Activated T-cell treated with anti-CD3 and anti-CD28 coated beads, Interleukin-2, amount 50 U/mL, for 72 hours (primary cell): ENCODE measurements at places on chromosomes 2 and 18.

GRCh38 chr2:88483200-88483599, 30.7 kb upstream of the FOXI3 start:
- no peak for DNase-seq

GRCh38 chr18:79569720-79570119, 109.9 kb upstream of the CTDP1 start:
- DNase-seq = no peak

DNA sequence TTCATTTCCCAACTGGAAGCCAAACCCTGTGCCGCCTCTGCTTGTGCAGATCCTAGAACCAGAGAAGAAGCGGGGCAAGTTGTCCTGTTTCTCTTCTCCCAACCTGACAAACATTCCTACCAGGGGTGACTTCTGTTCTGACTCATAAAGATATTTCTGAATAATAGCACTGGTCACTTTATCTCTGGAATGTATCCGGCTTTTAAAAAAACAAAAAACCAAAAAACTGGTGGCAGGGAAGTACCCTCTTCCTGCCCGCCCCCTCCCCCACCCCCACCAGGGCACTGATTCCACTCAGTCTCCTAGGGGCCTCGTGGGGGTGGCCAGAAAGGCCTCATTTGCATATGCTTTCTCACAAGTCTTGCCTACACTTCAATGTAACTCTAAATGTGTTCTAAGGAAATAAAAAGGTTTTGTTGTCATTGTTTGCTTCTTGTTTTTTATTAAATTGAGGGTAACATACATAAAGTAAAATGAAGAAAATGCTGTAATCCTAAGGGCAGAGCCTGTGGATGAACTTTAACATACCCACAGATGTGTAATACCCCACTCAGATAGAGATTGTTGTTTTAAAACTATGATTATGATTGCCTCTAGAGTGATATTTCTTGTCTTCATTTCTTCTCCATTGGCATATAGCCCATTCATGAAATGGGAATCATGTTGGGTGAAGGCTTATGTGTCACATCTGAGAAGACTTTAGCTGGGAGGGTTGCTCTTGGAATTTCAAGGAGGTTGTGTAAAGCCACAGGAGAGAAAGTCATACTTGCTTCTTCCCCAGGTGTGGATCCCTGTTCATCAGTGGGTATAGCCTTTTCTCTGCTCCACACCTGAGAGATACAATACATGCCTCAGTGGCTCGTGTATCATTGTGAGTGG, 5.3 kb upstream of the FOSL2 start:
- DNase-seq = no peak

GRCh38 chr2:32172870-32173269, 7.2 kb downstream of the SLC30A6 start:
- DNase-seq = no peak

GRCh38 chr2:69013840-69014821, 1.2 kb downstream of the ANTXR1 start:
- peak; percentile 32 for DNase-seq

DNA sequence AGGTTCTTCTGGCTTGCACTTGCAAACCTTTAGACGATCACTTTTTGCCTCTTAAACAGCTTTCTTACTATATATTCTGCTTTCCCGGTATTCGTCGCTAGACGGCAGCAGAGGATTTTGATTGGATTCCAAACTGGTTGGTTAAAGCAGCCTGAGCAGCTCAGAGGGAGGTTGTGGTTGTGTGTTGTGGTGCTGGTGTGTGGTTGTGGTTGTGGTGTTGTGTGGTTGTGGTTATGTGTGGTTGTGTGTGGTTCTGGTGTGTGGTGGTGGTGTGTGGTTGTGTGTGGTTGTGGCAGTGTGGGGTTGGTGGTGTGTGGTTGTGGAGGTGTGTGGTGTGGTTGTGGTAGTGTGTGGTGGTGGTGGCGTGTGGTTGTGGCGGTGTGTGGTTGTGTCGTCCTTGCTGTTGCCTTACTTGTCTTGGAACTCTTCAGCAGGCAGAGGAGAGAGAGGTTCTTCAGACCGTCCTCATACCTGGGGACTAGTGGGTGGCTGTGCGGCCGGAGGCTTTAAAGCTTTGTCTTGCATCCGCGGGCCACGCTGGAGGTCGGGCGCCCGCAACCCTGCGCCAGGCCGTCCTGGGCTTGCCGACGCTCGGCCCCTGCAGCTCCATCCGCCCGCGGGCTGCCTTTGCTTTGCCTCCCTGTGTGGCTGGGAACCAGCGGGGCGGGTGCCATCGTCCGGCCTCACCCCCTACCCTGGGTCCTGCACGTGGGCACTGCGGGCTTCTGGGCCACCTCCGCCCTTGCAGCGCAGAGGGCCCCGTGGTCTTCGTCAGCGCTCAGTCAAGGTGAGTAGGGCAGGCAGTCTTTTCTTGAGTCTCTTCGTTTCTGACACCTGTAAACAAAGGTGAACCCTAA, 190.8 kb downstream of the ARHGAP28 start:
- peak; percentile 21 for DNase-seq

- no peak for DNase-seq
Measured at GRCh38 chr2:41464395-41464794, 583.4 kb upstream of the PKDCC start.

- no peak for DNase-seq
Measured at GRCh38 chr18:43130716-43131260, 15.3 kb upstream of the RIT2 start.

- DNase-seq = peak; percentile 10
Measured at GRCh38 chr18:75455249-75456198, 28.0 kb upstream of the SMIM21 start.

GRCh38 chr2:31226266-31226665, 7.7 kb upstream of the EHD3 start:
- no peak for DNase-seq

GRCh38 chr2:216424274-216424673, 12.0 kb downstream of the SMARCAL1 start:
- DNase-seq = no peak

- DNase-seq = no peak
Measured at GRCh38 chr2:38213619-38214167, 137.7 kb upstream of the CYP1B1 start.

DNA sequence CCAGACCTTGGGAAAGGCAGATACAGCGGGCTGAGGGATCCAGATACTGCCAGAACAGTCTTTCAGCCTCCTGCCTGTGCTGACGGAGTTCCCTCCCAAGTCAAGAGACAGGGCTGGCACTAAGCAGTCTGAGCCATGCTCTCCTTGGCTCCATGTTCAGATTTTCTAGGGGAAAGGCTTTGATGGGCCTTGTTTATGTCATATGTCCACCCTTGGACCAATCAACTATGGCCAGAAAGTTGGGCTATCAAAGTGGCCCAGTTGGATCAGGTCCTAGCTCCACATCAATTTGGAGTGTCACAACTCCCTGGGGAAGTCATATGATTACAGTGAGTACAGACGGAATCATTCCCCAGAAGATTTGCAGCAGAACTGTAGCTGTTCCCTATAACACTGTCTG, 152.0 kb downstream of the GREB1L start:
- DNase-seq = no peak

GRCh38 chr2:584863-585823, 92.1 kb downstream of the TMEM18 start:
- peak; percentile 40 for DNase-seq

- no peak for DNase-seq
Measured at GRCh38 chr18:36624451-36625167, 204.2 kb downstream of the TPGS2 start.

GRCh38 chr2:235839226-235839625, 329.0 kb downstream of the GBX2 start:
- DNase-seq = no peak

GRCh38 chr18:10579079-10579867, 53.4 kb downstream of the NAPG start:
- no peak for DNase-seq

DNA sequence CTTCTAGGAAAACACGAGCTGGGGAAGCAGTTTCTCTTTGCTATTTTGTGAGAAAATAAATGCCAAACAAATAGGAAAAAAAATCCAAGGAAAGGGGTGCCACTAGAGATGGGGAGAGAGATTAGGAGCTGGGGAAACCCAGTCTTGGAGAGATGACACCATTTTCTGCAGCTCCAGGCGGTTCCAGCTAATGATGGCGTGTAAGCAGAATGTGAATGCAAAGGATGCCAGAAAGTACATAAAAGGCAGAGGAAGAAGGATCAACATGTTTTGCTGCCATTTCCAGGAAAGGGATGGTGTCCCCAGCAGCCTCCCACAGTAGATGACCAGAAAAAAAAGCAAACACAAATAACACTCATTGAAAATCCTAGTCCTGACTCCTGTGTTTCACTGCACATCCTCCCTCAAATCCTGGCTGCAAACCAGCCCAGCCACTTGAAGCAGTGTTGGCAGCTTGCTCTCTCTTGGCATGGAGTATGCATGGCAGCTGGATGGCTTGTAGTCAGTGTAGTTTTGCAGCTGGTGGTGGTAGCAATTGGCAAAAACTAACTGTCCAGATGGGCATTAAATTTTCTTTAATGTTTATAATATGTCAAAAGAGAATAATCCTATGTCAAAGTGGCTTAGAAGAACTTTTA, 93.6 kb downstream of the FTCDNL1 start:
- DNase-seq = no peak

- DNase-seq = no peak
Measured at GRCh38 chr2:177675825-177676224, 283.3 kb downstream of the AGPS start.

- no peak for DNase-seq
Measured at GRCh38 chr2:191756761-191757160, 78.8 kb downstream of the NABP1 start.

GRCh38 chr2:45241061-45241561, 231.9 kb upstream of the SIX2 start:
- DNase-seq = no peak

DNA sequence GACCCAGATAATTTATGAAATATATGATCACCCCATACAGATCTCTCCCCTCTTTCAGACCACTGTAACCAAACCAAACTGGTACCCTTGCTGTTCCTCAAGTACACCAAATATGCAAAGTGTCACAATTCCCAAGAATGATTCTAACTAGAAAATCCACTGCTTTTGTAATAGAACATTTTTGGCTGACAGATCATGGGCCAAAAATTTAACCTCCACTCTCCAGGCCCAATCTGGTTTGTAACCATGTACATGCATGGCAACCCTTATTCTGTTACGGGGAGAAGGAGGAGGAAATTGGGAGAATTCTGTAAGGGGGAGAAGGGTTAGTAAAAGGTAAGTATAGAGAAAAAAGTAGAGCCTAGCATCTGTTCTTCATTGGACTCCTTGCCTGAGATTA, 62.0 kb downstream of the IKZF2 start:
- no peak for DNase-seq

- no peak for DNase-seq
Measured at GRCh38 chr18:75223687-75224347, 13.2 kb downstream of the TSHZ1 start.

- DNase-seq = no peak
Measured at GRCh38 chr2:45759310-45759851, 107.9 kb downstream of the PRKCE start.

DNA sequence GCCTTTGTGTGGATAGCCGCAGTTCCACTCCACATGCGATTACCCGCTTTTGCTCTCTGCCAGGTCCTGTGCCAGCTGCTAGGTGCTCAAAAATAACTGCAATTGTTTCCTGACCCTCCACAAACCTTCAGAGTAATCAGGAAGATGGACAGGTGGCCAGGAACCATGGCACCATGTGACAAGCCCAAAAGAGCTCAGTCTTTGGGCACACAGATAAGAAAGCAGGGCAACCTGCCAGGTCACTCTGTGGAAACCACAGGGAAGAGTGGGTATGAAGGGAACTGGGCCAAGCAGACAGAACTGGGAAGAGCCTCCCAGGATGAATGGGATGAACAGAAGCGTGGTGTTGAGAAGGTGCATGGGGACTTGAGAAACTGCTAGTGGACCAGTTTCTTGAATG, 79.4 kb upstream of the AGAP1 start:
- DNase-seq = no peak

GRCh38 chr2:205646680-205647079, 35.6 kb upstream of the NRP2 start:
- no peak for DNase-seq

- no peak for DNase-seq
Measured at GRCh38 chr2:44804406-44805265, 136.9 kb upstream of the SIX3 start.

GRCh38 chr18:75406491-75407445, 20.7 kb downstream of the SMIM21 start:
- DNase-seq = no peak

- DNase-seq = no peak
Measured at GRCh38 chr2:173750353-173750801, 214.8 kb downstream of the SP3 start.
